ENCODE measurements at places on chromosomes 5 and 9. TPM values are rescaled to one million over a fixed set of nuclear protein-coding genes. Genes with fewer than 3 reads are reported as not detected.

Gene KIF20A
- total RNA-seq = 18.8 TPM

Gene IFNA2
- not detected for total RNA-seq

Gene PURA
- total RNA-seq = 12.2 TPM

Gene TMEM252
- total RNA-seq = not detected

Gene EFNA5
- not detected for total RNA-seq

Gene SLC34A3
- total RNA-seq = not detected

Gene DMRT3
- total RNA-seq = not detected

Gene DIRAS2
- total RNA-seq = not detected

Gene GLIPR2
- 26.3 TPM for total RNA-seq

Gene SHB
- 1.7 TPM for total RNA-seq

Gene CXCL14
- not detected for total RNA-seq

Gene RIMOC1
- total RNA-seq = 28.0 TPM

Gene FBXW11
- 55.6 TPM for total RNA-seq

Gene FRMD3
- 0.37 TPM for total RNA-seq

Gene PALM2AKAP2
- 2.2 TPM for total RNA-seq

Gene SMIM33
- 0.39 TPM for total RNA-seq

Gene GDNF
- total RNA-seq = 0.36 TPM

Gene TERT
- 12.5 TPM for total RNA-seq

Gene OTP
- total RNA-seq = not detected

Gene TRIO
- 11.4 TPM for total RNA-seq

Gene GAS1
- total RNA-seq = 0.12 TPM

Gene CCL27
- not detected for total RNA-seq

Gene PCDHGA11
- 0.24 TPM for total RNA-seq

Gene ANKRD31
- total RNA-seq = 0.36 TPM

Gene MEIKIN
- not detected for total RNA-seq

Gene GRXCR2
- not detected for total RNA-seq

Gene C9orf43
- 0.62 TPM for total RNA-seq

Gene PCDHB16
- total RNA-seq = not detected

Gene ADCY2
- not detected for total RNA-seq

Gene LAMC3
- total RNA-seq = 0.05 TPM

Gene TAS2R1
- total RNA-seq = not detected

Gene IL5
- total RNA-seq = 1.5 TPM

Gene HTR4
- not detected for total RNA-seq

Gene MTREX
- 110 TPM for total RNA-seq

Gene REEP2
- 5.1 TPM for total RNA-seq

Gene CCL21
- total RNA-seq = not detected

Gene FOXD4L3
- total RNA-seq = not detected

Gene FUBP3
- total RNA-seq = 54.6 TPM

Gene CARTPT
- not detected for total RNA-seq

Data from activated T-helper 1 cell treated with anti-CD3 and anti-CD28 coated beads, Interleukin-12 subunit alpha, Interleukin-12 subunit beta, Interleukin-2, Interleukin-4 antibody, amounts not matched to agents 30 ng/mL and 10 ng/mL and 1 ng/mL, durations not matched to agents 14 hours and 24 hours and 36 hours (primary cell).